COR-L47 (cell line): ENCODE measurements at places on chromosomes 16 and 17.

DNA sequence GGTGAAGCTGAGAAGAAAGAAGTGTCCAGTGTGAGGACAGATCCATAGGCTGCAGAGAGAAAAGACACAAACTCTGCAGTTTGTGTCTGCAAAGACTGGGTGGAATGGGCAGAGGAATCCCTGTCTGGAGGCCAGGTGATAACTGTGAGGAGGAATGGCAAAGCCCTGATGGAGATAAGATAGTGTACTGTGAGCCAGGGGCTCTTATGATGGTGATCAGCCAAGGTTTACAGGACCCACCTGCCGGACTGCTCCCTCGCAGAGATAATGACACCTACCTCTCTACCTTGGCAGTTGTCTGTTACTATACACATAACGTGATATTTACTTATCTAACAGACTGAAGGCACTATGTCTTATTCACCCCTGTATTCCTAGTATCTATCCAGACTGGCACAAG, 92.6 kb upstream of the ASIC2 start:
- no peak for DNase-seq

DNA sequence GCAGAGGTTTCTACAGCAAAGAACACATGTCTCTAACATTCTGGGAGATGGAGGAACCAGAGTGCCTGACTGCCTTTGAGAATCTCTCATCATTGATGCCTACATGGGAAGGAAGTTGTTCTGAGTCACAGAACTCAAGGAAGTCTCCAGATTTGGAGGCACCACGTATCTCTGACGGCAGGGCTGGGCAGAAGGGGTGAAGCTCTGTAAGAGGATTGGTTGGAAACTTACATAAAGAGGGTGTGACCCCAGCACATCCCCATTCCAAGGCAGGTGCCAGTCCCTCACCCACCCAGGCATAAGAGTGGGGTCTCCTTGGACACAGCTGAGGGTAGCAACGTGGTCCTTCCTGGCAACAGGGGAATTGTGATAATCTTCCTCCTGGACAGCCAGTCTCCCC, 17.4 kb downstream of the TNFRSF13B start:
- no peak for DNase-seq

- no peak for DNase-seq
Measured at GRCh38 chr16:84704253-84704652, 4.5 kb downstream of the USP10 start.

DNA sequence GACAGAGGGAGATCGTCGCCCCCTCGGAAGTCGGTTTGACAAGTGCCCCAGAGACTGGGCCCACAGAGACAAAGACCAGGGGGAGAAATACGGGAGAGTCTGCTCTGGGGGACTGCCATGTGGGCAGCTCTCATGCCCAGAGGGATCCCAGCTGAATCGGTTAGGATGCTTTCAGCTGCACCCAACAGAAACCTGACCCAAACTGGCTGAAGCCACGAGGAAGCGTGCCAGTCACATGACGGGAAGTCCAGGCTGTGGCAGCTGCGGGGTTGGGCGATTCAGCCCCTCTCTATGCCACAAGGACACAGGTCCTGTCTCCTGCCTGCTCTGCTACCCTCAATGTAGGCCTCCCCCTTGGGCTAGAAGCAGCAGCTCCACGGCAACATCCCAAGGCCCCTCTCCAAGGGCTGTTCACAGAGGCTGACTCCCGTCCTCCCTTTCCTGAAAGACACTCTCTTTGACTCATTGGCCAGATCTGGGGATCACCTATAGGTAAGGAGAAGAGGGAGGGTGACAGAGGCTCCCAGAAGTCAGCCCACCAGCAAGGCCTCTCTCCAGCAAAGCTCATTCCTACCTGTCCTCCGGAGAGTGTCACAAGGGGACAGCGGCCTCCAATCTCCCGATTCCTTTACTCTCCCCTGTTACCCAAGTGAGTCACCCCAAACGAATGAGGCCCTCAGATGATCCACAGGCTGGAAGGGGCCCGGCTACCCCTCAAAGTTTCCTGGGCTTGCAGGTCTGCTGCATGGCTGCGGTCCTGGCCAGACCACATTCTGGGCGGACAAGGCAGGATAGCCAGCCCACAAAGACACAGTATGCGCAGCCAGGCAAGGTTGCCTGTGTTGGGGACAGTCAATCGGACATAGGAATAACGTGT, 75.8 kb downstream of the RBFOX3 start:
- DNase-seq, result no peak

DNA sequence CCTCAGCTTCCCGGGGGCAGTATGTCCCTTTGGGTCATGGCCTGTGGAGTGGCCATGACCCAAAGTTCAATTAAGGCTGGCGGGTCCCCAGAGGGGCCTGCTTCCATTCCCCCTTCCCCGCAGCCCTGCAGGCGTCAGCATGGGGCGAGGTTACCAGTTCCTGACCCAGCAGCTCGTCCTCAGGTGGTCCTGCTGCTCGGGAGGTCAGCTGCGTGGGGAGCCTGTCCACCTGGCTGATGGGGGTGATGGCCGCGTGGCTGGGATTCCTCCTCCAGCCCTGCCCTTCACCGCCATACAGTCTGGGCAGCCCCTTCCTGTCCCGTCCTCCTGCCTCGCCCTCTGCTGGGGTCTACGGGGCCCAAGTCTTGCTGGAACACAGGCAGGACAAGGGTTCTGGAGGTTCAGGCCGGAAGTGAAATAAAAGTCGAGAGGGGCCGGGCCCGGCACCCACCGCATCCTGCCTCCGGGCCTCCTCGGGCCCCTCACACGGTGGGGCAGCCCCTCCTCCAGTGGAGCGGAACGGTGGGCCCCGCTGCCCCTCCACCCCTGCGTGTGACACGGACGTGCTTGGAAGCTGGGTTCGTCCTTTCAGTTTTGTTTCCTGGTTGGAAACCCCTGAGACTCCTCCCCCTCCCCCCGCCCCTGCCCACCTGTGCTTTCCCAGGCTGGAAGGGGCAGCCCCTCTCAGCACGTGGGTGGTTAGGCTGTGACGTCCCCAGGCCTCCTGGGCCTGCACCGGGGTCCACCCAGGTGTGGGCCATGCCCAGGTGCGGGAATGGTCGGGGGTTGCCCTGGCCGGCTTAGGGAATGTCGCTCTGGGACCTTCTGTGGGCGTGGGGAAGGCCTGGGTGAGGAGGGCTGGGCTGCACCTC, 6.8 kb downstream of the UBALD2 start:
- no peak for DNase-seq

GRCh38 chr16:78549366-78549765, 449.9 kb downstream of the WWOX start:
- no peak for DNase-seq

GRCh38 chr16:84369938-84370627, 1.7 kb downstream of the ATP2C2 start:
- no peak for DNase-seq

GRCh38 chr17:82227629-82228277, 1.1 kb upstream of the SLC16A3 start:
- no peak for DNase-seq

DNA sequence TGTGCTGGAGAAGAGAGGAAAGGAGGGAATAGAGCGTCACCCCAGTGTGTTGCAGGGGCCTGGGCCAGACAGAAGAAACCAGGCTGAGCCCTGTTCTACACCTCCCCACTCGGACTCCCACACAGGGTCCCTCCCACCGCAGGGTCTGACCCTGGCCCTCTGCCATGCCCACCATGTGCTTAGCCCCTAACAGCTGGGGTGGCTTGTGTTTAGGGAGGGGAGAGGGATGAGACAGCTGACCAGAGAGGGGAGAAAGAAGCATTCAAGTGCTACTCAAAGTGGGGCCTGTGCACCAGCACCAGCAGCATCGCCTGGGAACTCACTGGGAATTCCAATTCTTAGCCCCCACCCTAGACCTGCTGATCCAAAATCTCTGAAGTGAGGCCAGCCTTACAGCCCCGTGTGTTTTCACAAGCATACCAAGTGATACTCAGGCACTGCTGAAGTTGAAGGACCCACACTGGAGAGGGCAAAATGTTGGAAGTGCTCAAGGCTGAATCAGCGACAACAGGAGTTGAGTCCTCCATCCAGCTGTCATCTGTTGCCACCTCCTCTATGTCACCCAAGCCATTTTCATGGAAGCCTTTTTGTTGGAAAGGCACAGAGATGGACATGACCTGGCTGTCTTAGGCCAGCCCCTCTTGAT, 47.0 kb downstream of the FZD2 start:
- no peak for DNase-seq

GRCh38 chr16:80166082-80166481, 374.7 kb upstream of the DYNLRB2 start:
- DNase-seq, result no peak

DNA sequence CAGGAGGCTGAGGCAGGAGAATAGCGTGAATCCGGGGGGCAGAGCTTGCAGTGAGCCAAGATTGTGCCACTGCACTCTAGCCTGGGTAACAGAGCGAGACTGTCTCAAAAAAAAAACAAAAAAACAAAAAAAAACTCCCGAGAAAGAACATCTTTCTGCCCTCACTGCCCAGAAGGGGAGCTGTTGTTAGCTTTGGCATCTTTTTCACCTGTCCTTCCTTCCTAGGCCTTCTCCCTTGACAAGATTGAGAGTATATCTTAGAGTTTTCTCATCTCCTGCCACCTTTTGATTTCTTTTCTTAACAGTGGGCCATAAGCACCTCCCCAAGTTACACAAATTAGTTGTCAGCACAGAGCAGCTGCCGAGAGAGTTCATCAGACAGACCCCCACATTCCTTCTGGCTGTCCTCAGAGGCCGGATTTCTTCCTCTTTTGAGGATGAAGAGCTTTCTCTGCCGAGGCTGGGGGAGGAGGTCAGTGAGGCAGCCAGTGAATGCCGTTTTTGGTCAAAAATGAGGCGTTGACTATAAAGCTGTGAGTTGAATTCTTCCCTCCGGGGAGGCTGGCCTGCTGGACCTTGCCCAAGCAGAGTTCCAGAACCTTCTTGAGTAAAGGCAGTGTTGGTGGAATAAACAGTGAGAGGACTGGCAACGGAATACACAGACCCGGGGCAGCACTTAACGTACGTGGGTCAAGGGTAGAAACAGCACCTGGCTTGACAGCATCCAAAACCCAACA, 127.0 kb downstream of the ABCC6 start:
- DNase-seq, result no peak

DNA sequence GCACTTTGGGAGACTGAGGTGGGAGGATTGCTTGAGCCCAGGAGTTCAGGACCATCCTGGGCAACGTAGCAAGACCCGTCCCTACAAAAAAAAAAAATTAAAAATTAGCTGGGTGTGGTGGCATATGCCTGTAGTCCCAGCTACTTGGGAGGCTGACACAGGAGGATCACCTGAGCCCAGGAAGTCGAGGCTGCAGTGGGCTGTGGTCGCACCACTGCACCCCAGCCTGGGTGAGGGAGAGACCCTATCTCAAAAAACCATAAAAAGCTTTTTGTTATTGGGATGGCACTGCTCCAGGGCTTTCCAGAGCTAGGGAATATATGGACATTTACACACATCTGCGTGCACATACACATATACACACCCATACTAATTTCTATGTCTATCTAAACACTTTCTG, 8.1 kb upstream of the ARMC5 start:
- no peak for DNase-seq

DNA sequence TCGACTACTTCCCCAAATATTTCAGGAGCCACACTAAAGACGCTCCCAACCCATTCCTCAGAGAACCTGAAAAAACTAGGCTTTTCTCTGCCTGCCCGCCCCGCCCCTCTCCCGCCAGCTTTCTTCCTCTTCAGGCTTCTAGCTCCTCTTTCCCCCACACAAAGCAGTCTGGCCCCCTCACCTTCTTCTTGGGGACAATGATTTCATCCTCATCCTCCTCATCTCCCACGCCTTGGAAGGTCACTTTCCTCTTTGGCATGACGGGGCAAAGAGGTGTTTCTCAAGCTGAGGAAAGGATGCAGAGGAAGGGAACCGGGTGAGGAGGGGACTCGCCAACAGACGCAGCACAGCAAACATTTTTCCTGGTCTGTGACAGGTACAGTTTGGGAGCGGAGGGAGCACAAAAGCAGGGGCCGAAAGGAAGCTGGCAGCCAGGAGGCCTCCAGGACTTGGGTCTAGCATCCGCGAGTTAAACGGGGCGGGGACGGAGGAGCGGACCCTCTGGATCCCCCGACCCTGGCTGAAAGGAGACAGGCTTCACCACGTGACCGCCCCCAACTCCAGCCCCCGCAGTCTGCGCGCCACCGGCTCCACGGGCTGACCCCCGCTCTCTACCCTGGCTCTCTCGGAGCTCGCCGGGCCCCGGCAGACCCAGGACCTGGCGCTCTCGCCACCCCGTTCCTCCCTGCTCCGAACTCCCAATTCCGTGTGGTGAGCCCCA, 525 bp downstream of the CD2BP2 start:
- no peak for DNase-seq

DNA sequence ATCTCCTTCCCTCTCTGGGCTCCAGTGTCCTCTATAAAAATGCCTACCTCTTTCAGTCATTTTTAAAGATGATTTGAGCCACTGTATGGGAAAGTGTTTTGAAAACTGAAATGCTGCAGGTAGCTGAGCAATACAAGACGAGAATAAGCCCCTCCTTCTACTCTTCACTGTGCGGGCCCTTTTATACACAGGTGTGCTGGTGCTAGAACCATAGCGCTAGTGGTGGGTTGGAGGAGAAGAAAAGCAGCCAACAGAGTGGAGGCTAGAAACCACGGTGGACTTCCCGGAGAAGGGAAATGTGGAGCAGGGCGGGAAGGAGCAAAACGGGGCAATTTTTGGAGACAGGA, 58.2 kb upstream of the DLX4 start:
- DNase-seq, result no peak

- no peak for DNase-seq
Measured at GRCh38 chr16:26791169-26791568, 275.6 kb upstream of the C16orf82 start.

- DNase-seq, result no peak
Measured at GRCh38 chr16:55078699-55079410, 148.2 kb downstream of the IRX5 start.

DNA sequence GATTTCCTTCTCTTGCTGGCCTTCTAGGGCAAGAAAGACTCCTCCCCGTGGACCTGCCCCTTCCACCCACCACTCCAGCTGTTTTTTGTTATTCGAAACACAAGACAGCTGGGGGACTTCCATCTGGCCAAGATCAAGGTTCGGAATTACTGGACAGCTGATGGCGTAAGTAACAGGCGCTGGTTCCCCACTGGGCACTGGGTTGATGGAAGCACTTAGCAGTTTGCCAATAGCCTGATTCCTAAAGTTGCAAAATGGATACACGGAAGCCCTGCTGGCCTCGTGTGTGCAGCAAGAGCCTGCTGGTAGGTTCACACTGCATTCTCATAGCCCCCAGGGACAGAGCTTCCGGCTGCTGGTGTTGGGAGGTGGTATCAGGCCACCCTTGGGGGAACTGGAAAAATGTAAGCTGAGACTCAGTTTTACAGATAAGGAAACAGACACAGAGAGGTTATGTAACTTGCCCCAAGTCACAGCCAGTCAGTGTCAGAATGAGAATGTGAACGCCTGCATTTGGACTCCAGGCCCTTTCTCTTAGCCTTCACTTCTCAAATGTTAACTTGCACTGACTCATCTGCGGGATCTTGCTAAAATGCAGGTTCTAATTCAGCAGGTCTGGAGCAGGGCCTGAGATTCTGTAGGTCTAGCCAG, 171.7 kb downstream of the KATNIP start:
- no peak for DNase-seq

- DNase-seq, result no peak
Measured at GRCh38 chr16:6059671-6060070, 962.1 kb upstream of the EEF2KMT start.

GRCh38 chr17:42284566-42284965, 3.7 kb upstream of the STAT5A start:
- no peak for DNase-seq

- DNase-seq, result peak; percentile 65
Measured at GRCh38 chr17:38868817-38869525, 887 bp upstream of the LASP1 start.
